ENCODE measurements at places on chromosomes 2 and 18.

DNA sequence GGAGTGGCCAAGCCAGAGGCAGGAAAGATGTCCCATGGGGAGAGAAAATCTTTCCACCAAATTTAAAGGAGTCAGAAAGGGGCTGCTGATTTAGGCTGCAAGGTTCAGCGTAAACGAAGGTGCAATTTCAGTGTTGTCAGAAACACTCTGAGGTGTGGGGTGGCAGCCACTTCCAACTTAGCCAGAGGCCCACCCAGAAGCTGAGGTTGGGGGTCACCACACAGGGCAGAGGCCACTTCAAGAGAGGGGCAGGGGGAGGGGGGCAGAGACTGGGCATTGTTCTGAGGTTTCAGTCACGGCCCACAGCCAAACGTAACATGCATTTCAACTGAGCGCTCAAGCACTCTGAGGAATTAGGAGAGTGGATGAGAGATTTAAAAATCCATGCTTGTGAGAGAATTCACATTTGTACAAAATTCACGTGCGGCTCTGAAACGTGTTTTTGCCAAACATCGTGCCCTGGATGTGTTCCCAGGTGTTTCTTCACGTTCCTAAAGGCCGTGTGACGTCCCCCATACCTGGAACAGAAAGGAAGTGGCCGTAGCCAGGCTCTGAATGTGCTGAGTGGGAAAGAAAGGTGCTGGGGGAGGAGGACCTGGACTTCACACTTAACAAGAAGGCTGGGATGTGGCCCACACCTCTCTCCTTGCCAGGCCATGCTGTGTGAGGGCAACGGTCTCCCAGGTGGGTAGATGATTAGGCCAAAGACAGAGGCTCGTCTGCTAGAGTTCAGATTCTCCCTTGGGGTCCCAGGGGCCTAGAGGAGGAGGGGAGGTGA, 19.5 kb upstream of the BOK start:
- no peak for DNase-seq

DNA sequence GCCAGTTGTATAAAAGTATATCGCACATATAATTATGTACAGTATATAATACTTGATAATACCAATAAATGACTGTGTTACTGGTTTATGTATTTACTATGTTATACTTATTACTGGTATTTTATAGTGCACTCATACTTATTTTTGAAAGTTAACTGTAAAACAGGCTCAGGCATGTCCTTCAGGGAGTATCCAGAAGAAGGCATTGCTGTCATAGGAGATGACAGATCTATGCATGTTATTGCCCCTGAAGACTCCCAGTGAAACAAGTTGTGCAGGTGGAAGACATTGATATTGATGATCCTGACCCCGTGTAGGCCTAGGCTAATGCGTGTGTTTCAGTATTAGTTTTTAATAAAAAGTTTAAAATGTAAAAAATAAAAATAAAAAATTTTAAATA, 20.3 kb upstream of the ASXL3 start:
- DNase-seq: no peak

DNA sequence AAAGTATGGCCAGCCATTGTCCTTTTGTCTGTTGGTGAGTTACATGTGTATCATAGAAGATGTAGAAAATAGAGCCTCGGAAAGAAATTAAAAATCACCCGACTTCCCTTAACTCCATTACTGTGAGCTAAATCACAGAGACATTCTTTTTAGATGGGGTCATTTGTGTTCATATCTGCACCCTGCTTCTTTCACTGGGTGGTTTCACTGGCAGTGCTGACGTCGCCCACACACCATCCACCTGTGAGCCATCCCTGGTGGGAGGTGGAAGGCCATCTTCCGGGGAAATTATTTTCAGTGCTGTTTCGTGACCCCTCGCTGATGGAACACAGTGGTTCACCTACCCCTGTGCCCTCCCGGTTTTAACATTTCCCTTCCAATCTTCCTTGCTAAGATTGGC, 21.2 kb downstream of the SH3BP4 start:
- no peak for DNase-seq

DNA sequence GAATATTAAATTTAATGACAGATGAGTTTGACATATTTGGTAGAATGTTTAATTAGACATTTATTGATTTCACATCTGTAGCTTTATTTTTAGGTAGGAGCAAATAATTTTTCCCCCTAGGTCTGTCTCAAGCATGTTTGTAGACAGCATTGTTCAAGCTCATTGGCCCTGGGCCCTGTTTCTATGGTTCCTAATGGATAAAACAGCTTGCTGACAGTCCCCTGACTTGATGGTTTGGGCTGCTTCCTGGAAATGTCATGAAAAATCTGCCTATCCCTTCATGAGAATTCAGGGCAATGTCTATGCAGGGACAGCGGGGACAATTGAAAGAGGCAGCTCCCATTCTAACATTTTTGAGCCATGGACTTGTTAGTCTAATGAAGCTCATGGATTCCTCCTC, 14.6 kb upstream of the MEP1B start:
- DNase-seq: no peak

DNA sequence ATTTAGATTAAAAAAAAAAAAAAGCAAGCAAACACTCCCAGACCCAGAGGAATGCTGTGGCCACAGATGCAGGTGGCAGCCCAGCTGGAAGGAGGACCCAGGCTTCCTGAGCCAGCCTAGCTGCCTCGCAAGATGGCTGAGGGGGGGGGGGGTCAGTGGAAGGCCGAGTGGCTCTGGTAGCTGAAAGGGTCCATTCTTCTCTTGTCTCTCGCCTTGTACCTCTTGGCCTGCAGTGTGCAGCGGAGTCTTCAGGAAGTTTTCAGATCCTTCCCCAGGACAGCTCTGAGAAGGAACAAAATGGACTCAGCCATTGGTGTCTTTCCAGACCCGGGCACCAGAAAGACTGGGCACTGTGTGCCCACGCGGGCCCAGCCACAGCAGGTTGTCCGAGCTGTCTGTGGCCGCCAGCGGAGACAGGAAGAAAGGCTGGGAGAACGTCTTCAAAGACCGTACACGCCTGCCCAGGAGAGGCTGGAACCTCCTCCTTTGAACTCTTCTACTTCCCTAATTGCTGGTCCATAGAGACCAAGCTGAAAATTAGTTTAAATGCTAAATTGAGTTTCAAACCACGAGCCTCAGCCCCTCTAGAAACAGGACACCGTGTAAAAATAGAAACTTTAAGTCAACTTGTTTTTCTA, 21.3 kb downstream of the APCDD1 start:
- no peak for DNase-seq

GRCh38 chr2:28423856-28424605, 31.4 kb downstream of the FOSL2 start:
- no peak for DNase-seq

GRCh38 chr2:134074619-134075018, 179.3 kb upstream of the MGAT5 start:
- DNase-seq: no peak

DNA sequence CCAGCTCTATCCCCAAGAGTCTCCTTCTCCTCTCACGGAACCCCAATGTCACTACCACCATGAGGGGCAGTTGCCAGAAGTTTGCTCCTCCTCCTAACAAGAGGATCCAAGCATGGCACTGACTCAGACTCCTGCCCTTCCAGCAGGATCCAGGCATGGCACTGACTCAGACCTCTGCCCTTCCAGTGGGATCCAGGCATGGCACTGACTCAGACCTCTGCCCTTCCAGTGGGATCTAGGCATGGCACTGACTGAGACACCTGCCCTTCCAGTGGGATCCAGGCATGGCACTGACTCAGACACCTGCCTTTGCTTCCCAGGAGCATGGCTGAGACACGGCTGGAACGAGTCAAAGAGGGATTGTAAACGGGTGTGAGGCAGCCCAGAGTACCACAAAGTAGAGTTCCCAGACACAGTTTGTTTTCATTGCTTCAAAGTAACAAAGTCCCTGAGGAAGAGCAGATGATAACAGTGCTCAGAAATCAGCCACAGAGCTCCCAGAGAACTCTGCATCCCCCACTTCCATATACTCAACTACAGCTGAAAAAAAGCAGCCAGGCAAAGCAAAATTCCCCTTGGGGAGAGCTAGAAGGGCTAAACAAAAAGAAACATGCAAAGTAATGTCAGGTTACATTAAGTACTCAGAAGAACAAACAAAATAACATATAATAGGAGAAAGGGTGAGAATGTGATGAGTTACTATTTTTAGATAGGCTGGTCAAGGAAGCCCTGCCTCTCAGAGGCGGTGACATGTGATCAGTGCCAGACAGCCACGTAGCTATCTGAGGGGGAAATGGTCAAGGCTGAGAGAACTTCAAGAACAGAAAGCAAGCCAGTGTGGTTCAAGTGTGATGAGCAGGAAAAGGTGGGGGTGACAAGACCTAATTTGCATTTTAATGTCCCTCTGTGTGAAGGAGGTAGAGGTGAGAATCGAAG, 3.0 kb downstream of the BUB1 start:
- no peak for DNase-seq

DNA sequence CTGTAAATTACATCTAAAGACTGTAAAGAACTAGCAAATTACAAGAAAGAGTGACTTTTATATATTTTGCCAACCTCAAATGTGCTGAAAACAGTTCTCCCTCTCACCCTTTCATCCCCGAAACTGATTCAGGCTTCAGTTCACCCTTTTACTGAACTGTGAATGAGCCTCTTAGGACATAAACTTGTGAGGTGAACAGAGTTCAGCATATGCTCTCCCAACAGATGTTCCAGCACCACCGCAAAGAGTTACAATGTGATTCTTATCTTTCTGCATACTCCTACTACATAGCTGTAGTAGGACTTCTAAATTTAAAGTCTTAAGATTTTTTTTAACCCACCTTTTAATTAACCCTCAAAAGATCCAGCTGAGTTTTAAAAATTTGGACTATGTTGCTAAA, 1.2 kb upstream of the ZCCHC2 start:
- DNase-seq: no peak

DNA sequence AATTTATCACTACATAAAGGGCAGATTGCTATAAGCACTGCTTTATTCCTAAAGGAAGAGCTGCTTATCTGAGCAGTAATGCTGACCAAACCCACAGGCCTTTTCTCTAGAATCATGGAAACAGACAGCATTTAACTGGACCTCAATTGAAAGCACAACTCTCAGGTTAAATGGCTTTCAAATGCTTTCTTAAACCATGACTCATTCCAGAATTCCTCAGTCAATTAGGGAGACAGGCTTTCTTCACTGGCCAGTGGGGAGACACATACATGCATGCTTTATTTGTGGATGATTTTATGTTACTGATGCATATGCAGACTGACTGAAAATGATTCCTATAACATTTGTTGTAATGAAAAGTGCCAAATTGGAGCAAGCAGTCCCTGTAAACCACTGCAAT, 114.6 kb downstream of the ACVR1 start:
- no peak for DNase-seq

DNA sequence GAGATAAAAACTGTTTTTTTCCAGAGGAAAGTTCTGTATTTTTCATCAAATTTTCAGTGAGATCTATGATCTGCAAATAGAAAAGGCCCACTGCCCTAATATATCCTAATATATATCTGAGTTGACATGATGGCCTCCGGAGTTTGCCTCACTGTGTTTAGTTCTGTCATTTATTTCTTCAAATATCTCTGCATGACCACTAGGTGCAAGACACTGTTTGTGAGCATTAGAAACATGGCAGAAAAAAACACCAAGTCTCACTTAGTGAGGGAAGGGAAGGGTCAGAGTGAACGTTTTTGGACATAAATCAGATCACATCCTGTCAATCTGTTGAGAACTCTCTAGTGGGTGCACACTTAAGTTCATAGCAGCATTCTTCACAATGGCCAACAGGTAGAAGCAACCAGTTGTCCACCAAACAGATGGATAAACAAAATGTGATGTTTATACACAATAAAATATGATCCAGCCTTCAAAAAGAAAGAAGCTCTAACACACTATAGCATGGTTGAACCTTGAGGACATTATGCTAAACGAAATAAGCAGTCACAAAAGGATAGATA, 53.4 kb downstream of the SPIRE1 start:
- DNase-seq: no peak

DNA sequence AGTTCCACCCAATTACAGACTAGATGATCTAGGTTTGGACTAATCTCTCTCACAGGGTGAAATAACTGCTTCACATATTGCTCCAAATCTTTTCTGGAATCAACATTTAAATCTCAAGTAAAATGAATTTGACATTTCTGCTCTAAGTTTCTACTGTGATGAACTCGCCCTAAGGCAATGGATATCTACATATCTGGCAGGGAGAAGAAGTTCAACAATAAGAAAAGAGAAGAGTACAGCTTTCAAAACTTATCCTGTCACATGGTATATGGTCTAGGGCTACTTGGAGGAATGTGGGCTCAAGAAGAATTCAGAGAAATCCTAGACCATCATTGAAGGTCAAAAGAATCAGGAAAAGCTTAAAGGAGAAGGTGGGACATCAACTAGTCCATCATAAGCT, 440.2 kb downstream of the MBD2 start:
- no peak for DNase-seq

DNA sequence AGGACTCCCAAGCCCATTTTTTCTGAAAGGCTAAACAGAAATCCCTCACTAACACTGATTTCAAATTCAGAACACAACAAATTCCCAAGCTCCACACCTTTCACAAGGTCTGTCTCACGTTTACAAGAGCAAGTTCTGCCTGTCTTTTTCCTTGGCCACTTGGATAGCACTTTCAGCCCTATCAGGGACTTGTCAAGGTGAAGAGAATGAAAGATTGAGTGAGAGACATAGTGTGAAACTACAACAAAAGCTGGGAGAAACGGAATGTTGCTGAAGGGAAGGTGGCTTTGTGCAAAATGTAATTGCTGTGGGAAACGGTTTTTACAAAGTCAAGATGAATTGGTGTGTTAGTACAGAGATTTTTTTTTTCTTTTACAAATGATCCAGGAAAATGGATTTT, 89.4 kb upstream of the GATA6 start:
- DNase-seq: no peak

- no peak for DNase-seq
Measured at GRCh38 chr18:73952296-73952946, 195.2 kb downstream of the FBXO15 start.

DNA sequence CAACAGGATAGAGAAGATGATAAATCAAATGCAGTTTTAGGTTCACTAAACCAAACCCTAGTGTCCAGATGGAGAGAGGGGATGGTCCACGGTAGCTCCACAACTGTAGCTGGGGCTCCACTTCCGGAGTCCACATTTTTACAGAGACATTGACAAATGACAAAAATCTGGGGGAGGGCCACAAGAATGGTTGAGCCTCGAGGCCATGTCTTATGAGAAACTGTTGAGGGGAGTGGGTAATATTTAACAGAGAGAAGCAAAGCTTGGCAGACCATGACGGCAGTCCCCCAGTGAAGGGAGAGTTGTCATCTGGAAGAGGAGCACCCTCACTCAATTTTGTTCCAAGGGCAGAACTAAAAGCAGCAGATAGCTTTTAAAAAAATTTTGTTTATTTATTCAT, 17.6 kb upstream of the EPHA4 start:
- no peak for DNase-seq

DNA sequence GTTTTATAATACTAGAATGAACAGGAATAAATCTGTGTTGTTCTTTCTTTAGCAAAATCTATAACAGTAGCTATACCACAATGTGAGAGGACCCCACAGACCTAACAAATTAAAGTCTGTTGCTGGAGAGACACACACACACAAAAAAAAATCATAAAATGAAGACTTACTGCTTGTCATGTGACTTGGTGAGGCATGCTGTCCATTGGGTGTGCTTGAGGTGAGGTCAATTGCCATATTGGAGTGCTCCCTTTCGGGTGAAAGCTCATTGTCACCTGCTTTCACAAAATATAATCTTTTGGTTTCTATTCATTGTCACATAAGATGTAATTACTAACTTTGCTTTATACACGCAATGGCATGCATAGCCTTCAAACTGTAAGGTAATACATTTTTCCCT, 3.9 kb downstream of the IKZF2 start:
- DNase-seq: no peak
